ENCODE measurements at places on chromosomes 1 and 21. TPM values are rescaled to one million over a fixed set of nuclear protein-coding genes. Genes with fewer than 3 reads are reported as not detected.

TSACC gene
- not detected for total RNA-seq

A3GALT2 gene
- not detected for total RNA-seq

SAMD13 gene
- total RNA-seq, result 0.24 TPM

URB2 gene
- total RNA-seq, result 11.6 TPM

NIPAL3 gene
- total RNA-seq, result 77.5 TPM

OR2L8 gene
- total RNA-seq, result 0.30 TPM
